ENCODE measurements at places on chromosomes 7 and 10. TPM values are rescaled to one million over a fixed set of nuclear protein-coding genes. Genes with fewer than 3 reads are reported as not detected.
A peak's percentile ranks its signal among the peaks of the same experiment; 100 is the strongest.

JAKMIP3 gene
- 0.31 TPM for total RNA-seq

MACC1 gene
- total RNA-seq, result 7.2 TPM

DNA sequence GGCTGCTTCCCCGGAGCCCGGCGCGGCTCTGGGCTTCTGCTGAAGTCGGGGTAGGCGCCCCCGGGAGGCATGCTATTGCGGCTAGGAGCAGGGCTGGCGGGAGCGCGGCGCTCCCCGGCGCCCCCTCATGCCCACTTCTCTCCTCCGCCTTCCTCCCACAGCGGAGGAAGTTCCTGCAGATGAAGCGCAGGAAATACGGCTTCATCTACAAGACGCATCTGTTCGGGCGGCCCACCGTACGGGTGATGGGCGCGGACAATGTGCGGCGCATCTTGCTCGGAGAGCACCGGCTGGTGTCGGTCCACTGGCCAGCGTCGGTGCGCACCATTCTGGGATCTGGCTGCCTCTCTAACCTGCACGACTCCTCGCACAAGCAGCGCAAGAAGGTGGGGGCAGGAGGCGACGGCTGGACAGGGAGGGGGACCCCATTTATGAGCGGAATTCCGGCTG is 479 bp downstream of the CYP26A1 start:
- peak overlapping the region; percentile 66 for H3K4me3 ChIP-seq
- H3K36me3 ChIP-seq, result no peaks in the 10 kb centered on the region
- peak; percentile 73 for DNase-seq
- peaks cover 17% of the 10 kb centered on the region for H3K4me1 ChIP-seq
- H3K27ac ChIP-seq, result no peak overlapping the region
- H3K27me3 ChIP-seq, result peaks cover 79% of the 10 kb centered on the region

GRCh38 chr7:99407872-99408378 is 472 bp downstream of the PDAP1 start:
- H3K36me3 ChIP-seq, result peaks cover 10% of the 10 kb centered on the region
- peak; percentile 56 for DNase-seq
- peak overlapping the region; percentile 98 for H3K4me3 ChIP-seq
- H3K27me3 ChIP-seq, result no peaks in the 10 kb centered on the region

HTR7 gene
- total RNA-seq, result not detected

PEX1 gene
- 67.6 TPM for total RNA-seq

CD36 gene
- total RNA-seq, result 0.34 TPM

GRCh38 chr7:30169579-30169978 is 34.8 kb downstream of the MTURN start:
- H3K4me1 ChIP-seq, result peaks cover 20% of the 10 kb centered on the region
- no peaks in the 10 kb centered on the region for H3K27me3 ChIP-seq
- no peak for DNase-seq
- no peaks in the 10 kb centered on the region for H3K36me3 ChIP-seq
- H3K4me3 ChIP-seq, result no peak overlapping the region
- no peak overlapping the region for H3K27ac ChIP-seq

GRCh38 chr10:129968020-129968852 is 4.2 kb upstream of the EBF3 start:
- peak overlapping the region; percentile 4 for H3K4me3 ChIP-seq
- no peak overlapping the region for H3K27ac ChIP-seq
- DNase-seq, result peak; percentile 53
- no peaks in the 10 kb centered on the region for H3K36me3 ChIP-seq
- H3K27me3 ChIP-seq, result peaks cover 98% of the 10 kb centered on the region
- H3K4me1 ChIP-seq, result peaks cover 35% of the 10 kb centered on the region

DNA sequence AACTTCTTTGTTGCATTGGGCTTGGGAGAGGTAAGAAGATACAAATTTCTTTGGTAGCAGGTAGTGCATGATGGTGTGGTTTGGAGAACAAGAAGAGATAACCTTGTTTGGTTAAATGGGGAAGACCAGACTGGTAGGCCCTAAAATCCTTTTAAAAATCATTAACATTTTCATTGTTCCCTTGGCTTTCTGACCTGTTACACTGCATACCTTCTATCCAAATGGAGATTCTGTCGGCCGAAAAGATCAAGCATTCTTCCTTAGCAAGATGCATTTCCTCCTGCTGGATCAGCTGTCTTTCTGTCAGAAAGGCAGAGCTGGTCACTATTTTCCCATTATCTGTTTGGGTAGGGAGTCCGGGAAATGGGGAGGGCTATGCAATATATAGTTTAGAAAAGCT is 33.7 kb downstream of the AGK start:
- peak; percentile 16 for DNase-seq
- H3K36me3 ChIP-seq, result no peaks in the 10 kb centered on the region
- H3K4me3 ChIP-seq, result no peak overlapping the region
- H3K27me3 ChIP-seq, result no peaks in the 10 kb centered on the region
- no peak overlapping the region for H3K27ac ChIP-seq

CCL26 gene
- not detected for total RNA-seq

DNA sequence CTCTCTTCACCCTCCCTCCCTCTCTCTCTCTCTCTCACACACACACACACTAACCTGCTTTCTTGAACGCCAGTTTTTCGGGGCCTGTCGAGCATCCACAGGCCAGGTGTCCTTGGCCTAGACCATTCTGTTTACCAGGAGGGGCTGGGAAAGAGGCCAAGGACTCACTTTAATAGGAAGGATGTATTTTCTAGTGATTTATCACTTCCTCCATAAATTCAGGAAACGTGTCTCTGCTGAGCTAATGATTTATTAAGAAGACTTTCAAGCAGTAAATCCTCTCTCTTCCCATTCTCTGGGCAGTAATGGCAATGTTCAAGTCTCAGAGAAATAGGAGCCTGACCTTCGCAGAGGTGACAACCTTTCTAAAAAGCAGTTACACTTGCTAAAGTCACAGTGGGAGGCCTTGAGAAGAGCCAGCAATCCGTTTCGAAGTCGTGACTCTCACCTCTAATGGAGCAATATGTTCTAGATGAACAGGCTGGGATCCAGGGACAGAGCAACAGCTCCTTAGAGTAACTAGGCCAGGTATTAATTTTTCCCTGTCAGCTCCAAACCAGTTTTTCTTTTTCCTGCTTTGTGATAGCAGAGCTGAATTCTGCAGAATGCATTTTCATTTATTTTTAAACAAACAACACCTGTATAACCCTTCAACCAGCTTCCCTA is 1357.5 kb upstream of the SORCS1 start:
- H3K4me1 ChIP-seq, result no peaks in the 10 kb centered on the region
- H3K27me3 ChIP-seq, result no peaks in the 10 kb centered on the region
- H3K27ac ChIP-seq, result no peak overlapping the region
- H3K4me3 ChIP-seq, result no peak overlapping the region

DNA sequence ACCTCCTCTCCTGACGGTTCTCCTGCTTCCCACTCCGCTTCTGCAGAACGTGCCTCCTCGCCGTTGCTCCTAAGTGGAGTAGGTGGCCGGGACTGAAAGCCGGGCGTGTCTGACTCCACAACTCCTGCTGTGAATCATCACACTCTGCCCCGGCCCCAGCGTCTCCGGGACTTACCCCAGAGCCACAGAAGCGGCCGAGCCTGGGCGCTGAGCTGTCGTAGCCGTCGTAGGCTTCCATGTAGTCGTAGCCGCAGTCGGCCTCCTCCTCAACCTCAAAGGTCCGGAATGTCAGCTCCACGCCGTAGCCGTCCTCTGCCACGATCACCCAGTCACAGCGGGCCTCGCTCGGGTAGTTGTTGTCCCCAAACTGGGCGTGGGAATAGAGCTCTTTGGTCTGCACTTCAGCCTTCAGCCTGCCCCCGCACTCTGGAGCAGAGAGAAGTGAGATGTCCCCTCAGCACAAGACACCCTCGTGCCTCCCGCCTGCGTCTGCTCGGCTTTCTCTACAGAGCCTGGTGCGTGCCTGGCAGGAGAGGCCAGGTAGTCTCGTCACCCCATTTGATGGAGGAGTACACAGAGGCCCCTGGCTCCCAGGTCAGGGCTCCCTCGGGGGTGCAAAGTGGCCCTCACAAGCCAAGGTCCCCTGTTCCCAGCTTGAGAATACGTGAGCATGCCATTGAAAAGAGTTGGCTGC is 11.2 kb upstream of the OPALIN start:
- no peak for DNase-seq
- H3K27ac ChIP-seq, result no peak overlapping the region
- H3K36me3 ChIP-seq, result no peaks in the 10 kb centered on the region
- H3K4me1 ChIP-seq, result peaks cover 8% of the 10 kb centered on the region
- peaks cover 10% of the 10 kb centered on the region for H3K27me3 ChIP-seq
- H3K4me3 ChIP-seq, result no peak overlapping the region

PROSER2 gene
- total RNA-seq, result 2.0 TPM

CLDN15 gene
- 4.6 TPM for total RNA-seq

DNA sequence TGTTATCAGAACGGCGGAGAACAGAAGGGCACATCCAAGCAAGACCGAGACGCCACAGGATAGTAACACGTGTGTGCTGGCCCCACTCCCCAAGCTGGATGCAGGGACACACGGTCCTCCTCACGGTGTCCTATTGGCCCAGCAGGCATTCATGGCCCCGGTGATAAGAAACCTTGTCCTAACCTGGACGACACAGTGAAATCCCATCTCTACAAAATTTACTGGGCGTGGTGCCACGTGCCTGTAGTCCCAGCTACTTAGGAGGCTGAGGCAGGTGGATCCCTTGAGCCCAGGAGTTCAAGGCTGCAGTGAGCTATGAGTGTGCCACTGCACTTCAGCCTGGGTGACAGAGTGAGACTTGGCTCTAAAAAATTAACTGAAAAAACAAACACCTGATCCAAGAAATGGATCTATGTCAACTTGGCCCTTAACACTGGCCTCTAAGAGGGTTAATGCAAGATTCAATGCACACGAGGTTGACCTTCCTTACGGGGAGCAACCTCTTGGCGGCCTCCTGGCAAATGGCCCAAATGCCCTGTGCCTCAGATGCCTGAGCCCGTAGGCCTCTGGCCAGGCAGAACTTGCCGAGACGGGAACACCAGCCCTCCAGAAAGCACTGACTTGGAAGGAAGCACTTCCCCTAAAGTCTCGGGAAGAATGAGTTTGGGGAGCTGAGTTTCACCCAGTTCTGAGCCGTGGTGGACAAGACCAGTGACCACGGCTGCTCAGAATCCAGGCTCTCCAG is 72.3 kb downstream of the ZRANB1 start:
- H3K27ac ChIP-seq, result no peak overlapping the region
- H3K4me1 ChIP-seq, result peaks cover 20% of the 10 kb centered on the region
- no peak for DNase-seq
- no peaks in the 10 kb centered on the region for H3K36me3 ChIP-seq

GPR85 gene
- total RNA-seq, result 1.2 TPM

CTAGE15 gene
- total RNA-seq, result 0.19 TPM

- H3K4me3 ChIP-seq, result no peak overlapping the region
- H3K27me3 ChIP-seq, result peaks cover 10% of the 10 kb centered on the region
Measured at GRCh38 chr7:67725423-67725822, 728.8 kb downstream of the TYW1 start.

GRCh38 chr7:156652886-156653568 is 12.5 kb downstream of the RNF32 start:
- no peaks in the 10 kb centered on the region for H3K27me3 ChIP-seq
- no peak overlapping the region for H3K27ac ChIP-seq
- H3K4me1 ChIP-seq, result peaks cover 39% of the 10 kb centered on the region
- no peak for DNase-seq

ATRNL1 gene
- total RNA-seq, result 6.9 TPM

DNA sequence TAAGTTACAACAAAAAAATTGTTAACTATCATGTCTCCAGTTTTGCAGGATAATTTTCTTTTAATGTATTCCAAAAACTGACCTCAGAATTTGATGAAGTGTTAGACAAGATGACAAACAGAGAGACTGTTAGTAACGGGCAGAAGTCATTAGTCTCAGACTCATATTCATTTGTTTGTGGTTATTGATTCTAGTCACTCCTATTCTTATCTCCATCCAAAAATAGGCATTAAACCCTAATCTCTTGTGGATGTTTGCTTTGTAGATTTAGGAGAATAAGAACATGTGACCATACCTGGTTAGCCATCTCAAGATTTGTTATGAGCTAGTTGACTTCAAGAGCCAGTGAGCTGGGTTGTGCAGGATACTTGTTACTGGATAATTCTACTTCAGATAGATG is 261.1 kb downstream of the AUTS2 start:
- H3K4me3 ChIP-seq, result no peak overlapping the region
- peaks cover 15% of the 10 kb centered on the region for H3K4me1 ChIP-seq
- H3K27me3 ChIP-seq, result no peaks in the 10 kb centered on the region
- DNase-seq, result no peak

CAMK2B gene
- total RNA-seq, result 0.31 TPM

- no peak overlapping the region for H3K27ac ChIP-seq
- no peak overlapping the region for H3K4me3 ChIP-seq
- H3K36me3 ChIP-seq, result no peaks in the 10 kb centered on the region
- H3K4me1 ChIP-seq, result no peaks in the 10 kb centered on the region
Measured at GRCh38 chr10:61592581-61592980, 70.1 kb upstream of the CABCOCO1 start.

BAZ1B gene
- total RNA-seq, result 69.3 TPM

DNA sequence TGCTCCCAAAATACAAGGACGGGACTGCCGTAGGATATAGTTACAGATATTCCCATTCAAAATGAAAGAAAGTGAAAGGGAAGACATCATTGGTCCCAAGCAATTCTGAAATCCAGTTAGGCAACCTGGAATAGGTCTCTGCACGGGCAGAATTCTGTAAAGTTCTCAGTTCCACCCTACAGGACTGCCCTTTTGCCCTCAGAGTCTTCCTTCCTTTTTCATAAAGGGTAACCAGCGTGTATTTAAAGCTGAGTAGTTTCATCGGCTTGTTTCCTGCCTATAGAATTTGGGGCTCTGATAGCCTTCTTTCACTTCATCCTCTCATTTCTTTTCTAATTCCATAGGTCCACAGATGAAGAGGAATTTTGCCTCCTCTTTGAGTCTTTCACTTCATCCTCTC is 20.0 kb downstream of the COPG2 start:
- H3K27ac ChIP-seq, result no peak overlapping the region
- H3K27me3 ChIP-seq, result no peaks in the 10 kb centered on the region
- no peak overlapping the region for H3K4me3 ChIP-seq
- peaks cover 20% of the 10 kb centered on the region for H3K36me3 ChIP-seq

PON1 gene
- total RNA-seq, result 1.8 TPM

ZNF853 gene
- 8.2 TPM for total RNA-seq

HOXA10 gene
- not detected for total RNA-seq

DNA sequence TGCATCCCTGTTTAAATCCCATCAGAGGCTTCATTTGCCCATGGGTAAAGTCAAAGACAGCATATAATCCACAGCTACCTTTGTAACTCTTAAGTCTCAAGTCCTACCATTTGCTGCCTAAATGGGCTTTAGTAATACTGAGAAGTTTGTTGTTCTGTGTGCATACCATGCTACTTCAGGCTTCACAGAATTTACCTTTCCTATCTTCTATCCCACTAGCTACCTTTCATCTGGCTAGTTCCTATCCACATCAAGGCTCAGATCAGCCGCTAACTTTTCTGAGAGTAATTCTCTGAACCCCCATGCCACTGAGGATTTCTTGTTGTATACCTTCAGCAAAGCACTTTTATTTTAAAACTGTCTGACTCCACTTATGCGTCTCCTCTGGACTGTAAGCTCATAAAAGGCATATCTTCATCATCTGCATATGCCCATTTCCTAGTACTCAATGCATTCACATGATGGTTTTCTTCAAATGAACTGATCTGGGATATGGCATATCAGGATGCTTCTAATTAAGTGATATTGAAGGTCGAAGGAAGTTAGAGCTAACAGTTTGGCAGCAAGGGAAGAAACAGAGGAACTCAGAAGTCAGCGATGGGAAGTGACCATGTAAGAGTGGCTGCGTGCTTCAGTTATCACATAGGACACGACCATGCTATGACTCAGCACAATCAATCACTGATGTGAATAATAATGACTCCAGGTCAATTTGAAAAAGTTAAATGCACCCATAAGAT is 283.9 kb upstream of the DKK1 start:
- no peak for DNase-seq
- no peak overlapping the region for H3K27ac ChIP-seq
- H3K4me1 ChIP-seq, result peaks cover 14% of the 10 kb centered on the region
- no peaks in the 10 kb centered on the region for H3K36me3 ChIP-seq
- no peaks in the 10 kb centered on the region for H3K27me3 ChIP-seq

SYCE1 gene
- total RNA-seq, result not detected

LOXL4 gene
- total RNA-seq, result 0.92 TPM

CHAT gene
- total RNA-seq, result not detected

TMEM229A gene
- 0.06 TPM for total RNA-seq

COL13A1 gene
- 1.3 TPM for total RNA-seq

All from neural progenitor cell (in vitro differentiated cells).